Panc1 (cell line): ENCODE measurements at places on chromosomes 11 and 22. TPM values are rescaled to one million over a fixed set of nuclear protein-coding genes. Genes with fewer than 3 reads are reported as not detected.

GRCh38 chr11:62306227-62306626, 7.4 kb upstream of the SCGB1D4 start:
- H3K36me3 ChIP-seq, result no peaks in the 10 kb centered on the region
- H3K4me3 ChIP-seq, result no peak overlapping the region
- DNase-seq, result no peak
- no peak overlapping the region for H3K27ac ChIP-seq

The SLC37A2 gene
- total RNA-seq, result 0.23 TPM

GRCh38 chr11:94840209-94840608, 72.1 kb downstream of the AMOTL1 start:
- H3K4me1 ChIP-seq, result no peaks in the 10 kb centered on the region
- H3K27me3 ChIP-seq, result no peaks in the 10 kb centered on the region
- H3K4me3 ChIP-seq, result no peak overlapping the region
- no peak overlapping the region for H3K27ac ChIP-seq
- H3K36me3 ChIP-seq, result no peaks in the 10 kb centered on the region

DNA sequence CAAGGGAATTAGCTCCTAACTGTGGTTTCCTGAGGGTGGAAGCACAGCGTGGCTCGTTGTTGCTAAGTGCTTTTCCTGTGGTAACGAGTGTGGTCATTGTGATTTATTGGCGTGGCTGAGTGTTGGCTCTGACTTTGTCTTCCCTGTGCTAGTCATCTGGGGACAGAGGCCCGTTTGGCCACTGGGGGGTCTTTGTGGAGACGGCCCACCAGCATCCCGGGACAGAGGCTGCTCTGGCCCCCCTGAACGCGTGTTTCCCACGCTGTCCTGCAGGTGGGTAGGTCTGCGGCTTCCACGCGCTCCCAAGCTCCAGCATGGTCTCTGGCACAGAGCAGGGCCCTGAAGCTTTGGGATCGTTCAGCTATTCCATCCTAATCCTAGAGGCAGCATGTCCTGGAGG, 1040.0 kb downstream of the TBC1D22A start:
- no peaks in the 10 kb centered on the region for H3K36me3 ChIP-seq
- no peak for DNase-seq
- no peak overlapping the region for H3K27ac ChIP-seq
- H3K4me1 ChIP-seq, result no peaks in the 10 kb centered on the region

DNA sequence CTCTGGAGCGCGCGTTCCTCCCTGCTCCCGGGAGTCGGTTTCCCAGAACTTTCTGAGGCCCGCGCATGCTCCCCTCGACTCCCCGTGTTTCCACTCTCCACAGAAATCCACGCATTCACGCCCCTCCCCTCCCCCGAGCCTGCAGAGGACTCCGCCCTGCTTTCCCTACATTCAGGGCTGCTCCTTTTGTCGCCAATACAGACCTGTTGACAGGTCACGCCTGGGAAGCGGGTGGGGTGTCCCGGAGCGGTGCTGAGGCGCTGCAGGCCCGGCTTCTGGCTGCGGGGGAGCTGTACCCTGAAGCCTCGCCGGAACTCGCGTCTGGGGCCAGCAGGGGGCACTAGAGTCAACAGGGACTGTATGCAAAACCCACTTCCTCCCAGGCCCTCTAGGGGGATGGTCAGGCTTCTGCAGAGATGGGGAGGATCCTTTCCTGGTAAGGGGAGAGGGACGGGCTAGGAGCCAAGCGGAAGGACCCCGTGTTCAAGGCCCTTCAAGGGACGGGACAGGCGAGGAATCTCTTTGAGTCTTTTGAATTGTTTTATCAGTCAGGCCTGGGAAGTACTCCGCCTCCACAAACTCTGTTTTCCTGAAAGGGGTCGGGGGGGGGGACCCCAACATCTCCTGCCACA, at the start of gene PRAME:
Gene PRAME, minus strand, starts transcription at position 294 of the 632 bp plus-strand sequence. CDS start 2,433 bp downstream, outside the sequence.
- H3K4me3 ChIP-seq, result peak within 1 kb of the TSS; percentile 77
- H3K4me1 ChIP-seq, result peaks cover 10% of the 10 kb centered on the region
- H3K27ac ChIP-seq, result peak within 1 kb of the TSS; percentile 44
- H3K27me3 ChIP-seq, result no peaks in the 10 kb centered on the region

- no peaks in the 10 kb centered on the region for H3K27me3 ChIP-seq
- DNase-seq, result no peak
- H3K4me3 ChIP-seq, result no peak overlapping the region
Observed at GRCh38 chr11:1345737-1346513, 36.5 kb upstream of the TOLLIP start.

The MRGPRF gene
- 0.36 TPM for total RNA-seq

The OR8D1 gene
- total RNA-seq, result not detected

GRCh38 chr22:50535113-50535512, 5.3 kb upstream of the TYMP start:
- H3K4me3 ChIP-seq, result no peak overlapping the region
- no peak overlapping the region for H3K27ac ChIP-seq
- peaks cover 3% of the 10 kb centered on the region; the same call in 1 of the 2 replicates for H3K4me1 ChIP-seq
- H3K36me3 ChIP-seq, result no peaks in the 10 kb centered on the region; the same call in 1 of the 2 replicates
- DNase-seq, result no peak
